Psoas muscle (tissue), 8 donors: ENCODE measurements at places on chromosomes 13 and 19.
A peak's percentile ranks its signal among the peaks of the same experiment; 100 is the strongest.

- no peak for DNase-seq
Measured at GRCh38 chr19:3499738-3500428, 591 bp downstream of the DOHH start.

GRCh38 chr13:32087955-32088747 lies 56.6 kb downstream of the FRY start:
- no peak for DNase-seq

GRCh38 chr19:7734220-7735203 lies 2.6 kb upstream of the CLEC4G start:
- DNase-seq: no peak

- DNase-seq: no peak
Measured at GRCh38 chr19:5022066-5022860, 53.4 kb downstream of the KDM4B start.

- DNase-seq: peak; percentile 91
Measured at GRCh38 chr19:44356383-44357111, at the start of gene ZNF112. Gene ZNF112 (minus strand): TSS chr19:44356680. CDS start chr19:44340539, 16,141 bp downstream.

DNA sequence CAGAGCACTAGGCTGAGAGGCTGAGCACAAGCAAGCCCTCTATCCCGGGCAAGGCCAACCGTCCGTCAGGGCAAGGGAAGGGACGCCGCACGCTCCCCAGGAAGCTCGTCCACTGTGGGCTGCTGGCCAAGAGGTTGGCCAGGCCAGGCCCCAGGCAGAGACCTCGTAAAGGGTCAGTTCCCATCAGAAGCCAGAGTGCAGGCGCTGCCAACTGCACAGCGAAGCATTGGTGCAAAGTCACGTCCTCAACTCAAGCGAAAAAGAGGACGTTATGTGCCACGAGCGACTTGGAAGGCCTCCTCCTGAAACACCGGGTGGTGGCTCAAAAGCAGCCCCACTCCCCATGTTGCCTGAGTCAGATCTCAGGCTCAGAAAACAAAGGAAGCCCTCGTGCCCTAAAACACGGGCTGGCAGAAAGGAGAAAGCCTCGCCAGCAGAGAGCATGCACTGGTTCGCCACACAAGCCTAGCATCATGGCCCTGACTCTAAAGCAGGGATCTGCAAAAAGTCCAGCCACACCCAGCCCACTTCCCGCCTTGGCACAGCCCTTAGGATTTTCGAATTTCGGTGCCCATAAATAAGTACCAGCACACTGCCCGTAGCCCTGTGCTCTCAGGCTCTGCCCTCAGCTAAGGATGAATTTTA lies 4.7 kb downstream of the AKAP8 start:
- peak; percentile 67 for DNase-seq

- no peak for DNase-seq
Measured at GRCh38 chr19:41228486-41228885, 9.5 kb downstream of the AXL start.

GRCh38 chr19:3459089-3459881 lies 21.0 kb downstream of the SMIM24 start:
- DNase-seq: peak; percentile 88

DNA sequence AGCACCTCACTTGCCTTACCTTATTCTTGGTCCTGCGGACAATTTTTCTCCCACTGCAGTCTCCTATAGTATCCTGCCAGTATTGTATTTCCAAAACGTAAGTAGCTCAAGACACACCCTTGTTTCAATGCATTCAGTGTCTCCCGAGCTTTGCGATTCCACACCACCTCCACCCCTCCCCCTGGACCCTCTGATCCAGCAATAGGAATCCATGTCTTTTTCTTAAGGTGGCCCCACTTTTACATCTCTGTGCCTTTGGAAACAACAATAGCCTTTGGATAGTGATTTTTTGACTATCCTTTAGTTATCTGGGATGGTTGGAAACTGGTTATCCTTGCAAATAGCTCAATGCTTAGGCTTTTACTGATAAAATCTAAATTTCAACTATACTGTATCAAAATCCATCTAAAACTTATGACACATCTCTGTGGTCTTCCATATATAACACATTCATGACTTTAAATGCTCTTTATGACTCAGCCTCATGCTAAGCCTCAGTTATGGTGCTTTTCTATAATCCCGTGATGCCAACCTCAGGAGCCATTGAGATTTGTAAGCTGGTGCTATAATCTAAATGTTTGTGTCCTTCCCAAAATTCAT lies 27.1 kb downstream of the FAM216B start:
- no peak for DNase-seq

DNA sequence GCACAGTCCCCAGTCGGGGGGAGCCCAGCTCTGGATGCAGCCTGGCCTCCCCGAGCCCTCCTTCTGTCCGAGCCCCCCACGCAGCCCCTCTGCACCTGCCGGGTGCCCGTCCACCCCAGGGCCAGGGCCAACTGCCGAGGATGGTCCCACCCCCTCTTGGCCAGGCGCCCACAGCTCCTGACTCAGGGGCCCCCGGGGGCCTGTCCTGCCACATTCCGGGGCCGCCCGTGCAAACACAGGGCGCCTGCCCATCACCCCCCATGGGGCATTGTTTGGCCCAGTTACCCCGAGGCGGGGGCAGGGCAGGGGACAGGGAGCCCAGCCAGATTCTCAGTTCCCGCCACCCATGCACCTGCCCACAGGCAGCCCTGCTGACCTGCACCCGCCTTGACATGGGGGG lies 5.3 kb upstream of the TCF3 start:
- no peak for DNase-seq

DNA sequence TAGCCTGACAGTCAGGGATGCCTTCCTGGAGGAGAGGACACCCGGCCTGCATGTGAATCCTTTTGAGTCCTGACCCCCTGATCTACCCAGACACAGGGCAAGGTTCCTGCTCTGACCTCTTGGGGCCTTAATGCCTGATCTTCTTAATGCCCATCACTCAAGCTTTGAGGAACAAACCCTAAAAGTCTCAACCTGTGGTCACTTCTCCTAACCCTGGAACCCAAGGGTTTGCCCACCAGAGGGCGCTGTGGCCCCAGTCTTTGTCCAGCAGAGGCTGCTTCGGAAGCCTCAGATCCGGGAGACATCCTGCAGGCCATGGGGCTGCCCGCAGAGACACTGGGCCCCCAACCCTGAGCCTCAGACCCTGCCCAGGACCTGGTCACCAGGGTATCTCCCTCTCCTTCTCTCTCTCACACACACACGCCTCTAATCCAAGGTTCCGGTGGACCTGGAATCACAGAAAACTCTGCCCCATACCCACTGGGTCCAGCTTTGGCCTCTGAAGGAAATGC lies 9.8 kb upstream of the DPF1 start:
- peak; percentile 86 for DNase-seq
